ENCODE measurements at places on chromosomes 7 and 10.

DNA sequence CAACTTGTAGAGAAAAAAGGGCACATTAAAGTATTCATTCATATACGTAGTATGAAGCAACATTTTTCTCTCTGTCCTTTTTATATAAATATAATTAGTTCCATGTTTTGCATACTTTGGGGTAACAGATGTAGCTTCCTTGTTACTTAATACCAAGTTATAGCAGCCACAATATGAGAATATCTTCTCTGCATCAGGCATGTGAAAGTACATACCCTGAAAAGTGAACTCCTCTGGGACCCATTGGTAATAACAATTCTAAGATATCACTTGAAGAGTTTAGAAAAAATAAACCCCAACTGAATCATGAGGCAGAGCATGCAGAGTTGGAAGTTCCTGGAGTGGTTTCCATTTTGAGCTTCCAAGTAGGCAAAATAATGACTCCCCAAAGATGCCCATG is 2.4 kb upstream of the CRPPA start:
- no peak for DNase-seq

DNA sequence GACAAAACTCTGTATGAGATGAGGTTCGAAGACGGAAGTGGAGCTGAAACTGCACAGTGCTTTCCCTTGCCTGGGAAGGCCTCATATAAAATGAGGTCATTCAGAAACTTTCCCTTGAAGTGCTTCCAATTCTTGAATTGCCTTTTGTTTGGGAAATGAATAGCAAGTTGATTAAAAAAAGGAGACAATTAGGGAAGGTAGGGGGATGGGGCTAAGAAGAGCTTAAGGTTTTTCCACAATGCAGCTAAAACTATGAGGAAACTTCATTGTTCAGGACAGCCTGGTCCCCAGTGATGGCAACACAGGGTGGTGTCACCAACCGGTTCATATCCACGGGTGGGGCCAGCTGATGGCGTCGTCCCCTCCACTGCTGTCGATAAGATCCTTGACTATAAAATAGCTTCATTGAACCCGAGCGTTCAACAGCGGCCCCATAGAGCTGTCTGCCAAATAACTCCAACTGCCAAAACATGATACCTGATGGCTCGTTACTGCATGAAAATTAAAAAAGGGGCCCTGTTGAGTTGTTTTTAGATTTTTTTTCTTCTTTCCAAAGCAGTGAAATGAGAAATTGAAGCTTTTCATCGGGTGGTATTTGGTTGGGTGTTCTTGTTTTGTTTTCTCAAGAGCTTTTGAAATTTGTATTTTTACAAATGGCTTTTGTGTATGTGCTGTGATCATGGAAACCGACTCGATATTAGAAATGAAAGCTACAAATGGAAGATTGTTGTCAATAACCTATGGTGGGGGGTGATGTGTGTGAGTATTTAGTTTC is 2.8 kb upstream of the CELF2 start:
- DNase-seq = no peak

DNA sequence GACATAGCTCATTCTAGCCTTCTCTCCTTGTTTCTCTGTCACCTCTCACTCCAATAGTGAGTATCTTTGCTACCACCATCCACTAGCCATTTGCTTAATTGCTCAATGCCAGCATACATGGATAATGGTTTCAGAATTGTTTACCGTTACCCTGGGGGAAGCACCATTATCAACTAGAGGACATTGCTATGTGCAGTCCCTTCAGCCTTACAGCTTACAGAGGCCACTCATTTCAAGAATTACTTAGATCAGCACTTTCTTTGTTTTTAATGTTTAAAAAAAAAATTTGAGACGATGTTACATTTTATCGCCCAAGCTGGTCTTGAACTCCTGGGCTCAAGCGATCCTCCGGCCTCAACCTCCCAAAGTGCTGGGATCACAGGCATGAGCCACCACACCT is 14.8 kb upstream of the ORAI2 start:
- no peak for DNase-seq

DNA sequence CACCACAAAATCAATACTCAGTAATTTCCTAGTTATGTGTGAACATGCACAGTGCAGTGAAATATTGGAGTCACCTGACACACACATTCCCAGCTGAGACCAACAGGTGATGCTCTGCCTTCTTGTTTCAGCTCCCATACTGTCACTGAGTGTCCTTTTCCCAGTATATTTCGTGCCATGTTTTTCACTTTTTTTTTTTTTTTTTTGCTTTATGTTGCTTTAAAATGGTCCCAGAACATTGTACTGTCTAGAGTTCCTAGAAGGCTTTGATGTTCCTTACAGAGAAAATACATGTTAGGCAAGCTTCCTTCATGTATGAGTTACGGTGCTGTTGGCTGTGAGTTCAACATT is 45.6 kb downstream of the ELAPOR2 start:
- DNase-seq = no peak

DNA sequence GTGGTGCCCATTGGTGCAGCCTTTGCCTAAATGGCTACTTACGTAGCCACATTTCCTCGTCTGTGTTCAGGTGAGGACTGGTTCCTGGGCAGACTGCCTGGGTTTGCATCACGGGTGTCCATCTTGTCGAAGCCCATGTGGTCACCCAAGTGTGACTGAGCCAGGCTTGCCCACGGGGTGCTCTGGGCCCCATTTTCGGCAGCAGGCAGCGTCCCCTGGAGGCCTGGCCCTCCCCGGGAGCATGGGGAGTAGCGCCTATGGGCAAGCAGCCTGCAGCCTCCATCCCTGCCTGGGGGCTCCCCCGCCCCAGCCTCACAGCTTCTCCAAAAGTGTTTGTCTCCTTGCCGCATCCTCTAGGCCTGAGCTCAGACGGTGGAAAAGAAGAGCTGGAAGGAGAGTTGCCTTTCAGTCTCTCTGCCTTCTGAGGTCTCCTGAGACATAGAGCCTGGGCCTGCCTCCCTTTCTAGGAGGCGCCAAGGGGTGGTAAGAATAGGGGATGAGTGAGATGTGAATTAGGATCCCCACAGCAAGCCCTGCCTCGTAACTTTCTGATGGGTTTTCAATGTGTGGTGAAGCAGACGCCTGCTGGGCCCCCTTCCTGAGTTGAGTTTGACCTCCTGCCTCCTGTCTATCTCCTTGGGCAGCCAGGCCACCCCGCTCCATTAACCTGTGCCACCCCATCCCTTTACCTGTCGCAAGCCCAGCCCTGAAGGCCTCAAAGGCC is 42.7 kb downstream of the HTRA1 start:
- DNase-seq = no peak

DNA sequence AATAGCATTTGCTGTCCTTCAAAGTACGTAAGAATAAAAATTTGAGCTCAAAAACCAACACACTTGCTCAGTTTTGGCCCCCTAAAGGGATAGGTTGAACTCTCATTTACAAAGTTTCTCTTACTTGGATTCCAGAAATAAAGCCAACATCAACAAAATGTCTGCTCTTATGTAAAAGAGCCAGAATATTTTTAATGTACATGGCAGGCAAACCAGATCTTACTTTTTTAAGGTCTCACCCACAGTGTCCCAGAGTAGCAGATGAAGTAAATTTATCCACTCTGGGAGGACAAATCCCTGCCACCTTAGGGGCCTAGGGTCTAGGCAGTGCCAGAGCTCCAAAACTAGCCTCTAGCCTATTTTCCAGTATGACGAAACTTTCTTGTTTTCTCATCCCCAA is 159.6 kb downstream of the SKAP2 start:
- no peak for DNase-seq

- peak; percentile 2 for DNase-seq
These were observed 760 bp upstream of the KCTD7 start for GRCh38 chr7:66627881-66628360.

DNA sequence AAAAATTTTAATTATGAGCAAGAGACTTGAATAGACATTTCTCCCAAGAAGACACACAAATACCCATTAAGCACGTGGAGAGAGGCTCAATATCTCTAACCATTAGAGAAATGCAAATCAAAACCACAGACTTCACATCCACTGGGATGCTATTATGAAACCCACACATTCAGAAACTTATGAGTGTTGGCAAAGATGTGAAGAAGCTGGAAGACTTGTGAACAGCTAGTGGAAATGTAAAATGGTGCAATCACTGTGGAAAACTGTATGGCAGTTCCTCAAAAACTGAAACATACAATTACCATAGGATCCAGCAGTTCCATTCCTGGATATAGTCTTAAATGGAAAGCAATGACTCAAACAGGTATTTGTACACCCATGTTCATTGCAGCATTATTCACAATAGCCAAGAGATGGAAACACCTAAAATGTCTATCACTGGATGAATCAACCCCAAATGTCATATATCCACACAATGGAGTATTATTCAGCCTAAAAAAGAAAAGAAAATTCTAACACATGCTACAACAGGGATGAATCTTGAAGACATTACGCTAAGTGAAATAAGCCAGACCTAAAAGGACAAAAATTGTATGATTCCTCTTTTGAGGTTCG is 53.5 kb upstream of the FRMD4A start:
- no peak for DNase-seq

DNA sequence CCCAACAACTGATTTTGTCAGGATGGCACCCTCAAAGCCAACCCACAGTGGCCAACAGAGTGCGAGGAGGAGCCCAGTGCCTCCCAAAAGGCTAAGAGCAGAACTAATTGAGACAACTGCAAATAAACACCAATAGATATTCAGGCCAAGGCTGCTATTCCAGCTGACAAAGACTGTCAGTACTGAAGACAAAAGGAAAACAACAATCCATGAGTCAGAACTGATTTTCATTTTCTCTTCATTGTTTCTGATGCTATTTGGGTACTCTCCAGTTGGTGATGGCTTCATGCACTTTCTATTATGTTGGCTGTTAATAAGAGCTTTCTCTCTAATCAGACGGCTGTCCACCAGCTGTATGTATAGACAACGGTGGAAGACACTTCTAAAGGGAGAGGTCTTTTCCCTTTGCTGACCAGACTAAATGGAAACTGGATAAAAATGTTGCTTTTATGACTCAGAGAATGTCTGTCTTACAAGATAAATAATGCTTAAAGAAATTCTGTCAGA is 515.9 kb downstream of the PARD3 start:
- DNase-seq = no peak

DNA sequence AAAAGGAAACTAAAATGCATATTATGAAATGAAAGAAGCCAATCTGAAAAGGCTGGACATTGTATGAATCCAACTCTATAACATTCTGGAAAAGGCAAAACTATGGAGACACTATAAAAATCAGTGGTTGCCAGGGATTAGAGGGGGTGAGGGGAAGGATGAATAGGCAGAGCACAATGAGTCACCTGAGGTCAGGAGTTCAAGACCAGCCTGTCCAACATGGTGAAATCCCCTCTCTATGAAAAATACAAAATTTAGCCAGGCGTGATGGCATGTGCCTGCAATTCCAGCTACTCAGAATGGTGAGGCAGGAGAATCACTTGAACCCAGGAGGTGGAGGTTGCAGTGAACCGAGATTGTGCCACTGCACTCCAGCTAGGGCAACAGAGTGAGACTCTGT is 324.8 kb upstream of the PHYHIPL start:
- no peak for DNase-seq

DNA sequence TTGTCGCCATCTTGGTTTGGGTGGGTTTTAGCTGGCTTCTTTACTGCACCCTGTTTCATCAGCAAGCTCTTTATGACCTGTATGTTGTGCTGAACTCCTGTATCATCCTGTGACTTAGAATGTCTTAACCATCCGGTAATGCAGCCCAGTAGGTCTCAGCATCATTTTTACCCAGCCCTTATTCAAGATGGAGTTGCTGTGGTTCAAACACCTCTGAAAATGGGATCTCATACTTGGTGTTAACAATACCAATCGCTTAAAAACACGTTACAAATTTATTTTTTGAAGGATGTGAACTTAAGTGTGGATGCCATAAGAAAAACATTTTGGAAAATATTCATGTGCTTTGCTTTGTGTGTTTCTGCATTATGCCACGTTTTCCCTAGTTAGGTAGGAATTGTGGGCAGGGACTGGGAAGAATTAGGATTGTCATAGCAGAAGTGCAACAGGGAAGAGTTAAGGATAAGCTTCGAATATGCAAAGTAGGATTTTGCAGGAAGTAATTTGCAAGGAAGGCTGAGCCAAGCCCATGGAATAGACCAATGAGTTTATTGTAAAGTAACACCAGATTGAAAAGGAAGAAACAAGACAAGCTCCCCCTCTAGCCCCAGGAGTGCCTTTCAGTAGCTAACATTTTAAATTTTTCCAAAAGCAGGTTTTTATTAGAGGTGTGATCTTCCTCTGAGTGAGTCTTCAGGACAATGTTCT is 56.4 kb downstream of the PRR15 start:
- DNase-seq = no peak

DNA sequence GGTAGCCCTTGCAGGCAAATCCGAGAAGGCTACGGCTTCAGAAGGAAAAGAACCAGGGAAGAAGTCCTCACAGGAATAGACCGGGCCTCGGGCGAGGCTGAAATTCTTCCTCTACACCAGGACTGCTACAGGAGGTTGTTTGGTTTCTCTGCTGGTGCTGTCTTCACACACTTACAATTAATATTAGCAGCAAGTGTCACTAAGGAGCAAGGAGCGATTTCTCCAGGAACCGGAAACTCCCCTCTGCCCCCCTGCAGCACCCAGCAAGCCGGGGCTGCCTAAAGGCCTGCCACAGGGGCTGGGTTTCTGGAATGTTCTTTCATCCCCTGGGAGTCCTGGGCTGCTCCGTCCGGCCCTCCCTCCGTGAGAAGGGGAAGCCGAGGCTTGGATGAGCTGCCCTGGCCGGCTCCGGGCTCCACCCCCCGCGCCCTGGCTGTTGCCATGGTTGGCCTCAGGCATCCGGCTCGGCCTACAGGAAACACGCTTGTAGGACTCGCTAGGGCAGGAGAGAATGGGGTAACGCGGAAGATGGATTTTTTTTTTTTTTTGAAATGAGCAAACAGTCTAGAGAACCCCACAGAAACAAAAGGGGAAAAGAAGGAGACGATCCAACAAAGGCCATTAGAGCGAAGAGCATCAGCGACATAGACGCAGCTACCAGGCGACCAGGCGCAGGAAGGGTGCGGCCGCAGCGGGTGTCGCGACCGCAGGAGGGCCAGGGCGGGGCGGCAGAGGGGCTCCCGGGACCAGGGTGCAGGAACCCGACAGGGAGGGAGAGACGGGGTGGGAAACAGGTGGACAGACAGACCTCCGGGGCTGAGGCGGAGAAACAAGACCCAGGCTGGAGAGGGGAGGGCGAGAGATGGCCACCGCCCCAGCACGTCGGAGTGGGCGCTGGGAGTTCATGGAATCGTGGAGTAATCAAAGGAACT is 33.0 kb downstream of the EN2 start:
- no peak for DNase-seq

DNA sequence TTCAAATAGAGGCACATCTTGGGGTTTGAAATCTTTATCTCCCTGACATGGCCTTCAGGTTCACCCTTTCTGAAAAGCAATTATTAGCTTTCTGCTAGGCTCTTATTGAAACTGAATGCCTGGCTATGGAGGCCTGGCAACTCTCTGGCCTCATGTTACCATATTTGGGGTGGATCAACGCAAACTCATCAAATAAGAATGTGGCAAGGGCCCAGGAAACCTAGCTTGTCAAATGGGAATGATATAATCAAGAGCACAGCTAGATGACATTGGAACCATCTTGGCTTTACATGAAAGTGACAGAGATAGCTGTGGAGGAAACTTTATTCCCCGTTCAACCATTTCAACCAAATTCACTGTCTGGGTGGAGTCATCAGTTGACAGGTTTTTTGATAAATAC is 202.8 kb upstream of the SMIM30 start:
- DNase-seq = no peak

Data from CD4-positive, alpha-beta T cell (primary cell).